ENCODE measurements at places on chromosomes 7 and 10.

DNA sequence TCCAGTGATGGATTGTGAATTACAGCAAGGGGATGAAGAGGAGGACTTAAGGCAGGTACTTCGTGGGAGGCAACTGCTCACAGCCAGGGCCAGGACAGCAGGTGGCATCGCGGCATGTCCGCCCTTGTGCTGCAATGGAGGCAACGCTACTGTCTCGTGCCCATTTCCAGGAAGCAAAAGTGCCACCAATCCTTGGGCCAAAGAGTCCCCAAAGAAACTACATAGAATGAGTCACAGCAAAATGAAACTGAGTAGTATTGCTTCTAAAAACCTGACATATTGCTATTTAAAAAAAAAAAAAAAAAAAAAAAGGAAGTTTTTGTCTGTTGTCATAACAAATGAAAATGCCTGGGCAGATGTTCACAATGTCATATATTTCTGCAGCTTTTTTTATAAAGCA is 46.6 kb downstream of the RSU1 start:
- no peak for DNase-seq

GRCh38 chr7:106657085-106657991 is 3.6 kb downstream of the CCDC71L start:
- no peak for DNase-seq

GRCh38 chr10:89683883-89684282 is 17.5 kb upstream of the KIF20B start:
- no peak for DNase-seq

- no peak for DNase-seq
Observed at GRCh38 chr10:113058523-113059370, 108.7 kb downstream of the TCF7L2 start.

GRCh38 chr7:100607111-100607510 is 4.9 kb downstream of the PCOLCE start:
- no peak for DNase-seq

Measured in GM12891 (cell line).